T-helper 17 cell (primary cell): ENCODE measurements at places on chromosomes 2 and 18. TPM values are rescaled to one million over a fixed set of nuclear protein-coding genes. Genes with fewer than 3 reads are reported as not detected.

The FRZB gene
- total RNA-seq: not detected

- DNase-seq: no peak
- H3K27ac ChIP-seq: no peak overlapping the region
- no peaks in the 10 kb centered on the region for H3K36me3 ChIP-seq
- H3K4me3 ChIP-seq: no peak overlapping the region
- no peaks in the 10 kb centered on the region for H3K4me1 ChIP-seq
These were observed 53.6 kb upstream of the ITGA6 start for GRCh38 chr2:172373766-172374165.

DNA sequence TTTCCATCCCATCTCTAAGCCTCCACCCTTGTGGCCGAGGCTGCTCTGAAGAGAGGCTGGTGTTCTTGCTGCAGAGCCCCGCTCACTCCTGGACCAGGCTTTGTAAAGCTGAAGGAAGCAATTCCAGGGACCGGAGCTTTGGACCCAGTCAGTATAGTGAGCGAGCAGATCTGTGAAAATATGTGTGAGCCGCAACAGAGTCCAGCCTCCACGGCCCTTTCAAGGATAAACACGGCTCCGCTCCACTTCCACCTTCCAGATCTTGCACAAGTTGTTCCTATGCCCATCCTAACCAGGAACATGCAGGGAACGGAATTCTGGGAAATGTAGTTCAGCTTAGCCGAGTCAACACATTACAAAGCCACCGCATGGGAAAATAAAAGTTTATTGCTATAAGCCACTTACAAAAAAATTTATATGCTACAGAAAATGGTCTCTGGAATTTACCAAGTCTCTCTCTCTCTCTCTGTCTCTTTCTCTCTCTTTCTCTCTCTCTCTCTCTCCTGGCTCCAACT lies 151.7 kb upstream of the ZNF521 start:
- no peak overlapping the region for H3K27ac ChIP-seq
- no peaks in the 10 kb centered on the region for H3K4me1 ChIP-seq
- DNase-seq: no peak
- H3K4me3 ChIP-seq: no peak overlapping the region

DNA sequence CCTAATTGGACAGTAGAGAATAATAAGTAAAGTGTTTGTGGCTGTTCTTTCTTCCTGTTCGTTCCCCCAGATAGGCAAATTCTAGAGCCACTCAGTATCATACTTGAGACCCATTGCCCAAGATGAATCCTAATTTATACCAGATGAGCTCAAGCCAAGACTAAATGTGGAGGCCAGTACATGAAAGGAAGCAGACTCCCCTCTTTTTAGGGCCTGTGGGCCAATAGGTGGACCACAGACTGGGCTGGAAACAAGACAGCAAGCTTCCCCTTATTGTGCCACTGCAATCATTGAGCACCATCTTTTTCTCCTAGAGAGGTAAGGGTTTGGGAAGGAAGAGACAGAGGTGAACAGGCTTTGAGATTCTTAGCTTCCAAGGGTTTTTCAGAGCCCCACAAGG lies 141.9 kb downstream of the MGAT5 start:
- no peaks in the 10 kb centered on the region for H3K27me3 ChIP-seq
- H3K36me3 ChIP-seq: peaks cover 6% of the 10 kb centered on the region
- peak overlapping the region; percentile 33 for H3K4me3 ChIP-seq
- H3K27ac ChIP-seq: peak overlapping the region; percentile 73
- no peak for DNase-seq

DNA sequence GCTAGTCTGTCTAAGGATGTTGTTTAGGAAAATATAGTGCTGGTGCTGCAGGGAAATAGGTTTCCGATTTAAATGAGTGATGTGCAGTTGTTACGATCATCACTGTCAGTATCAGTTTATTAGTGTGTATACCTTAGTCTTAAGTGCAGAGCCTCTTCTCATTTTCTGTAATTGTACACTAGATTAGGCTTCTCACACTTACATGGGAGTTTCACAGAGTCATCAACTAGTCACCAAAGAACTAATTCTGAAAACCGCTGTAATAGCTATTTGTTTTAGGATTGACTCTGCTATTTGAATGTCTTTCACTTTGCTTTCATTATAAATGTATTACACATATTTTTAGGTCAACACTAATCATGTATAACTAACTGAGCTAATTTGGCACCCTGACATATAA lies 99.8 kb upstream of the ZEB2 start:
- H3K4me3 ChIP-seq: no peak overlapping the region
- H3K36me3 ChIP-seq: no peaks in the 10 kb centered on the region
- DNase-seq: no peak

GRCh38 chr18:58087928-58088690 lies 44.1 kb downstream of the NEDD4L start:
- no peak overlapping the region for H3K27ac ChIP-seq
- no peak overlapping the region for H3K4me3 ChIP-seq
- peaks cover 5% of the 10 kb centered on the region for H3K4me1 ChIP-seq
